OCI-LY7 (cell line): ENCODE measurements at places on chromosomes 12 and 14. TPM values are rescaled to one million over a fixed set of nuclear protein-coding genes. Genes with fewer than 3 reads are reported as not detected.

- no peak for DNase-seq
Observed at GRCh38 chr14:55794655-55795595, 214.9 kb downstream of the KTN1 start.

- DNase-seq = no peak
Observed at GRCh38 chr14:61739133-61739532, 23.1 kb upstream of the SNAPC1 start.

The FAM90A1 gene
- total RNA-seq = not detected in 2 replicates

The OR6C70 gene
- total RNA-seq = not detected in 2 replicates

The TEX52 gene
- total RNA-seq = 0.29 TPM in 1 of 2 replicates, not detected in the other

DNA sequence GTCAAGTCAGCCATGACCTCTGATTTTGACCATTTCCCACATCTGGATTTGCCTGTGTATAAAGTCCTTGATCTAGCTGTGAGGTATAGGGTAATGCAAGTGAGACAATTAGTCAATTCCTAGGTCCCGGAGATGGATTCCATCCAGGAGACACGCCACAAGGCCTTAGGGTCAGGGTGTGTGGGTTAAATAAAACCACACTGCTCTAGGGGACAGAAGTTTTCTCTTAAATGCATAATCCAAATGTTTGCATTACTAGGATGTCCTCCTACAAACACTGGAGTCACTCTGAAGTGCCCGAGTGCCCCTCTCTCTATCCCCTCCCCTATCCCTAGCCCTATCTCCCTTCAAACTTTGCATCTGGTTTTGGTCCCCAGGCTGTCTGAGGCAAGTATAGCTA, 26.8 kb downstream of the LRIG3 start:
- DNase-seq = no peak

The RBM23 gene
- total RNA-seq = 90.1 and 91.0 TPM in 2 replicates

DNA sequence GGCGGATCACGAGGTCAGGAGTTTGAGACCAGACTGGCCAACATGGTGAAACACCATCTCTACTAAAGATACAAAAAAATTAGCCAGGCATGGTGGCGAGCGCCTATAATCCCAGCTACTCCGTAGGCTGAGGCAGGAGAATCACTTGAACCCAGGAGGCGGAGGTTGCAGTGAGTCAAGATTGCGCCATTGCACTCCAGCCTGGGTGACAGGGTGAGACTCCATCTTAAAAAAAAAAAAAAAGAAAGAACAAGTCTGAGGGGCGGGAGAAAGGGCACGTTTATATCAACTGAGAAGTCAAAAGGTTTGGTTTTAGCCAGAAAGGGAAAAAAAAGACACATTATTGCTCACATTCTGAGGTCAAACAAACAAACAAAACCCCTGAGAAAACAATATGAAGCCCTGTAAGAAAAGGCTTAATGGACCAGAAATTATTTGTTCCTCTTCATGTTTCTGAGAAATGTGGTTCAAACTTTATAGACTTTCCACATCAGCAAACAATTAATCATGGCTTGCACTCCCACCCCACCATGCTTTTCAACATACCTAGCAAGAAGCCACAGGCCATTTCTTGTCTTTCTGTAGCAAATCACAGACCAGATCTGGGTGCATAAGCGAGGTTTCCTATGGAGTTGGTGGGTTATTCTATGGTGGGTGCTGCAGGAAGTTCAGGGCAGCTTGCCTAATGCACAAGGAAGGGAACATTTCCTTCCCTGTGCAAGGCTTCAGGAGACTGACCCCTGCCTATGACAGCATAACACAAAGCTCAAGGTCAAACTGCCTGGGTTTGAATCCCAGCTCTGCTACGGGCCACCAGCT, 80.1 kb downstream of the SSPN start:
- no peak for DNase-seq

GRCh38 chr12:111636209-111636945, 37.3 kb upstream of the ATXN2 start:
- DNase-seq = no peak

- DNase-seq = no peak
Observed at GRCh38 chr14:57848786-57849185, 17.1 kb downstream of the SLC35F4 start.

DNA sequence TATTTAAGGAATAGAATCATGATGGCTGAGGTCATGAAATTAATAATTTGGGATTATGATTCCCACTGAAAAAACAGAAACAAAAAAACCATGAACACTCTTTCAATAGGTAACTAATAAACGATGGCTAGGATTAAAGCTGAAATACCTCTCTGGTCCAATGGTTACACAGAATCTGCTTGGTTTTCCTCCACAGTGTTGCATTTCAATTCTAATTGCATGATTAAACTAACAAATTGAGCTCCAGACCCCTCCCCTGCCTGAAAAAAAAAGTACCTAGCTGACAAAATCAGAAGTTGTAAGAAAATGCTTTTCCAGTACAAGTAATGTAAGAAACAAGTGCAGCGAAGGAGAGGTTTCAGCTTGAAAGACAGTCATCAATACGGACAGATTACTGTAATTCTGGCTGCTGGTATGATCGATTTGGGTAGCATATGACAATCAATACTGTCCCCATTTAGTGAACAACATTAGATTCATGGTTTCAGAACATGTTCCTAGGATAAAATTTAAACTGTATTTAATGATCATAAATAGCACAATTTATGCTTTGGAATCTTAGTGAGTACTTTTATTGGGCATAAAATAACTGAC, 32.0 kb downstream of the INSM2 start:
- no peak for DNase-seq

DNA sequence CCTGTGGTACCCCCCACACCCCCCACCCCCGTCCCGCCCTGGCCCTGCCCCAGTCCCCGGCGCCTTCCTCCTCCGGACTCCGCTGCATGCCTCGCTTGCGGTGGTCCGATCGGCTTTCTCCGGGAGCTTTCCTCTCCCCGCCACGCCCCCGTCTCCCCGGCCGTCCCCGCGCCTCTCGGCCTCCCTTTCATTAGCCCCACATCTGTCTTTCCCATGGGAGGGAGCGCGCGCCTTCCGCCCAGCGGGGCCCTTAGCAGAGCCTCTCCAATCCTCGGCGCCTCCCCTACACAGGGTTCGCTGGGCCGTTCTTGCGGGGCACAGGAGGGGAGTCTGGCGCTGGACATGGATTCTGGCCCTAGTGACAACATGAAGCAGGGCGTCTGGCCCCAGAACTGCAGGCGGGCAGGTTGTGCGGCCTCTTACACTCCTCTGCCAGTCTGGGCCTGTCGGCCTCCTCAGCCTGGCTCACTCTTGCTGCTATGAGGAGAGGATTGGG, 1.5 kb upstream of the EFS start:
- DNase-seq = no peak

- DNase-seq = no peak
Observed at GRCh38 chr14:96160913-96161310, 43.7 kb upstream of the BDKRB2 start.

- no peak for DNase-seq
Observed at GRCh38 chr12:1919763-1920162, 1.3 kb upstream of the CACNA2D4 start.

GRCh38 chr12:40622246-40622838, 69.9 kb upstream of the CNTN1 start:
- peak; percentile 59 for DNase-seq

GRCh38 chr14:70052990-70053389, 135.8 kb downstream of the SLC8A3 start:
- DNase-seq = peak; percentile 8

- peak; percentile 68 for DNase-seq
Observed at GRCh38 chr12:64890873-64891468, 66.5 kb downstream of the TBC1D30 start.

GRCh38 chr12:30826276-30826675, 71.5 kb upstream of the CAPRIN2 start:
- no peak for DNase-seq

The RNASE7 gene
- not detected in 2 replicates for total RNA-seq

- DNase-seq = no peak
Observed at GRCh38 chr14:101253948-101254347, 307.3 kb upstream of the DIO3 start.

DNA sequence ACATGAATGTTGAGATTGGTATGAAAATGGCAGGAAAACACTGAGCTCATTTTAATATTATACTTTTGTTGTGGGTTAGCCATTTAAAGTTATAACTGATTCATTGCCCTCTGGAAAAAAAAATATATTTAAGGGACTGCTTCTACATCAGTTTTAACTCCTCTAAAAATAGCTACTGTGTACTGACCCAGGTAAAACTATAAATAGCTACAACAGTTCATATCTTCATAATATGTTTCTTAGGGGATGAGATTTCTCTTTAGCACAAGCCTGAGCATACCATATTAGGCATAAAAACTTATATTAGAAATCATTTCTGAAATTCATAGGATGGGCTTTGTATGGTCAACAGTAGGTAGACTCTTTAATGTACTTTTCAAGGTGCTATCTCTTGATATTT, 81.0 kb downstream of the KTN1 start:
- no peak for DNase-seq

DNA sequence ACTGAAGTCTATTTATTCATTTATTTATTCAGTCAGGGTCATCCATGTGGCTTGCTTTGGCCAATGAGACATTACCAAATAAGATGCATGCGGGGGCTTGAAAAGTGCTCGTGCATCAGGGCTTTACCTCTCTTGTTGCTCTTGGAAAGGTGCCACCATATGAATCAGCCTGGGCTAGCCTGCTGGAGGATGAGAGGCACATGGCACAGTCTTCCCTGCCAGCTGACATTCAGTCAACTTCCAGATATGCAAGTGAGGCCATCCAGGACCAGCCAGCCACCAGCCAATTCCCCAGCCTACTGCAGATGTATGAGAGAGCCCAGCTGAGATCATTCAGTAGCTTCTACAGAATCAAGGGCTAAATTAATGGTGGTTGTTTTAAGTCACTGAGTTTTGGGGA, 105.2 kb upstream of the RPH3A start:
- no peak for DNase-seq

- no peak for DNase-seq
Observed at GRCh38 chr12:92847368-92847767, 81.7 kb downstream of the EEA1 start.

The SLC17A8 gene
- total RNA-seq = not detected in 2 replicates

GRCh38 chr14:106294324-106294723, 767.9 kb downstream of the TMEM121 start:
- DNase-seq = no peak

The AJUBA gene
- total RNA-seq = 0.37 and 0.88 TPM in 2 replicates

DNA sequence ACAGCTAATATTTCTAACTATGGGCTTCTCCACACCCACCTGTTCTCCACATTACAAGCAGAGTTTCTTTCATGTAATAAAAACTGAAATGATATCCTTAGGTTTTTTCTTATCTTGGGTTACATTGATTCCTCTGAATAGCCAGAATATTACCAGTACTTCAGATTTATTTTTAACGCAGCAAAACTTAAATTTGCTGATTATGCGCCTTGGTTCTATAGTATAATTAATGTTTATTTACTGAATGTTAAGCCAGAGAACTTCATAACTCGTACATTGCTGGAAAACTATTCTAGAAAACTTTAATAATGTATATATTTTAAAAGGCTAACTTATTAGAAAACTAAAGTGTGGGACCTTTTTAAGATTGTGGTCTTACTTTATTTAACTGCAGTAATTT, 577.2 kb downstream of the PRKD1 start:
- DNase-seq = no peak
